ENCODE measurements at places on chromosomes 3 and 15.

DNA sequence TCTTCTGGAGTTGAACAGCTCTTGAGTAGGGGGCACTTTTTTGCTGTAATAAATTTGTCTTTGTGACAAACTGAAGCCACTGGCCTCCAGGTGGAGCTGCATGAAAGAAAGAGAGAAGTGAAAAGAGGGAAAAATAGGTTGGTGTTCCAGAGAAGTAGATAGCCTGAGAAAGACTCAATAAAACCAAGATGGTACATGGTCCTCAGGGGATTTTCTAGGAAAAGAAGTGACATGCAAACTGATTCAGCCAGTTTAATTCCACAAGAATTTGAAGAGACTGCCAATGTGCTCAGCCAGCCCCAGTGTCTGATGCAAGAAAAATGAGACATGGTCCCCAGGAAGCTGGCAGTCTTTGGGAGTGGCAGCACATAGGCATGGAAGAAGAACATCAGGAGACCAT lies 152.7 kb downstream of the CD47 start:
- DNase-seq, result peak; percentile 4

GRCh38 chr3:60133269-60134162 lies 1083.7 kb upstream of the CFAP20DC start:
- DNase-seq, result no peak

DNA sequence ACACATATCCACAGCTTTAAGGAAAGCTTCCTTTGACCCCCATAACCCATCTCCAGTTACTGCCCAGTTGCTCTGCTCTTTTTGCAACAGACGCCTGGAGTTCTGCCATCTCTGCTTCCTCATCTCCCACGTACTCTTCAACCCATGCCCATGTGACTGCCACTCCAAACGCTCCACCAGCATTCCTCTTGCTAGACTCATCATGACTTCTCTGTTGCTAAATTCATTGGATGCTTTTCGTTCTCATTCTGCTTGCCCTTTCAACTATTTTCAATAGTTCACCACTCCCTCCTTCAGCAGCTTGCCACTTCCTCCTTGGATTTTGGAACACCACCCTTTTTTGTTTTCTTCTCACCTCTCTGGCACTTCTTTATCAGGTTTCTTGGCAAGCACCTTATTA lies 2.7 kb upstream of the KNSTRN start:
- no peak for DNase-seq

DNA sequence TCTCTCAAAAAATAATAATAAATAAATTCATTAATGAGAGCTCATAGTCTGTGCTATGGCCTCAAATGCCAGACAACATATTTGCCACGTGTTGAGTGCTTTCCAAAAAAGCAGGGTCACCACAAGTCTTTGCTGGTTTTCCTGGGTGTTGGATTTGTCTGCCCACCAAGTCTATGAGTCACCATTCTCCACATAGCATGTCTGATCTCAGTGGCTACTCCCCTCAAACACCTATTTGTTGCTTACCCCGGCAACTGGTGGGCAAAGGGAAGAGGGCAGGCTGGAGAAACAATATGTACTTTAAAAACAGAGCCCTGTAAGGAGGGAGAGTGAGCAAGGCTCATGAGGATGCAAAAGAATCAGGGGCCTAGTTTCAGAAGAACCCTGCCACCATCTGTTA lies 120.0 kb upstream of the ARRDC4 start:
- no peak for DNase-seq

- no peak for DNase-seq
Observed at GRCh38 chr15:62109982-62110851, 43.4 kb downstream of the C2CD4A start.

GRCh38 chr15:77607111-77607893 lies 25.4 kb downstream of the LINGO1 start:
- no peak for DNase-seq

DNA sequence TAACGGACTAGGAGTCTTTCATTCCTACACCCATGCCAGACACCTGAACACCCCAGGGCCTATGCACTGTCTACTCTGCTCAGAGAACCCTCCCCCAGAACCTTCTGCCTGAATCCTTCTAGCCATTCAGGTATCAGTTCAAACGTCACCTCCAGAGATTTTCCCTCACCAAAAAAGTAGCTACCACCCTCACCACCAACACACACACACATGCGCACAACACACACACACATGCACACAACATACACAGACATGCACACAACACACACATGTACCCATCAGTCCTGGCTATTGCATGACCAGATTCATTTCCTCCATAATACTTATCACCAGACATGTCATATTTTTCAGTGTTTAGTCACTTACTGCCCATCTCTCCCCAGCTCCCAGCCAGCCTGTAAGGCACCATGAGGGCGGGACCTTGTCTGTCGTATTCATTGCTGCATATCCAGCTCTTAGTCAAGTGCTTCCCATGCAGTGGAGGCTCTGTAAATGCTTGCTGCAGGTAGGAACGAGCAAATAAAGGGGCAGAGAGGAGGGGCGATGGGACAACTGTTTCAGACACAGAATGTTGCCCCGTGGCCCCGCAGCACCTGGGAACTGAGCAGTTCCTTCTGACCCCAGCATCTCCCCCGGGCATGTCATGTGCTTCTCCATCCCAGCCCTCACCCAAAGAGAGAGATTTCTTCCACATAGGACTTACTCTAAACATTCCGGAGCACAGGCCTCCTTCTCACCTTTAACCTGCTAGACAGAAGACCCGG lies 29.2 kb downstream of the XXYLT1 start:
- DNase-seq, result no peak

GRCh38 chr3:25452192-25452591 lies 24.1 kb downstream of the RARB start:
- DNase-seq, result no peak

GRCh38 chr3:11914651-11915050 lies 68.0 kb upstream of the TAMM41 start:
- DNase-seq, result no peak

GRCh38 chr15:61034678-61035291 lies 194.3 kb downstream of the RORA start:
- no peak for DNase-seq

- no peak for DNase-seq
Observed at GRCh38 chr3:70742081-70742480, 429.6 kb upstream of the MDFIC2 start.

- DNase-seq, result no peak
Observed at GRCh38 chr3:57852896-57853295, 96.8 kb downstream of the SLMAP start.

DNA sequence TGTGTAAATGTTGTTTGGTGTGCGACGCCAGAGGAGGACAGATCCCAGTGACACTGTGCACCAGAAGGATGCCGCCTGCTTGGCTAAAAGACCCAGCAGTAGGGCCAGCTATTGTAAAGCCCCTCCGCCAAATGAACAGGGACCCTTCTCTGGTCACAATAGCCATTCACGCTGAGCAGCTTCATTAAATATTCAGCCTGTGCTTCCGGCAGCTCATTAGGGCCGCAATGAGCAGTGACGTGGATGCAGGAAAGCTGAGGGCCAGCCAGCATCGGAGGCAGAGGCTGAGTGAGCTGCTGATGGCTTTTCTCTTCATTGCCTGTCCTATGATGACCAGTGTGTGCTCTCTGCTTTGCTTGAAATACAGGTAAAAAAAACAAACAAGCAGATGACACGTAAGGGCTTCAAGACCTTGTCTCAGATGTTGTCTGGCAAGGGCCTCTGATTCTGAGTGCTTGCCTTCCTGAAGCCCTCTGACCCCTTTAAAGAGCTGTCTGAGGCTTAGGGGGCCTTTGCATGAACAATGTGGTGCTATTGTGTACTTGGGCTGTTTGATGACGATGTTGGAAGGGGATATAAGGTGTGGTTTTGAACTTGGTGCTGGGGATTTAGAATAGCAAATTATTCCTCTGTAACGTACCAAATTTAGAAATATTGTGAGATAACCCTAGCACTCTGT lies 130.4 kb downstream of the FEZF2 start:
- DNase-seq, result no peak

DNA sequence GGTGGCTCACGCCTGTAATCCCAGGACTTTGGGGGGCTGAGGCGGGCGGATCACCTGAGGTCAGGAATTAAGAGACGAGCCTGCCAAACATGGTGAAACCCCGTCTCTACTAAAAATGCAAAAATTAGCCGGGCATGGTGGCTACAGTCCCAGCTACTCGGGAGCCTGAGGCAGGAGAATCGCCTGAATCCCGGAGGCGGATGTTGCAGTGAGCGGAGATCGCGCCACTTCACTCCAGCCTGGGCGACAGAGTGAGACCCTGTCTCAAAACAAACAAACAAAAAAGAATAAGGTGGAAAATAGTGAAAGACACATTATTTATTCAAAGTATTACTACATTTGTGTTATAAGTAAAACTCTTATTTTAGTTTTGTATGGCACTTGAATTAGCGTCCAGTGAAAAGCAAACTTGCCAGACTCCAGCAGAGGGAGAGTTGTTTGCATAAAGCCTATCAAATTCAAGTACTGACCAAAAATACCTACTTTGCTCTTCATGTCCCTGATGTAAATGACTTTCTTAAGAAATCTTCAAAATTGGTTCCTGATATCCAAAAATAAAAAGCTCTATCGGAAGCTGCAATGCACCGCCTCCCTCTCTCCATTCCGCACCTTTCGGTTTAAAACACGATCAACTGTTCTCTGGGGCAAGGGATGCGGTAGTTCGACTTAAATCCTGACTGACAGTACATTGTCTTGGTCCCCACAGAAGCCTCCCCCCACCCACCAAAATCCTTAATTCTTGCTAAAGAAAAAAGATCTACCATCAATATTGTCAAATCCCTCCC lies 1.2 kb downstream of the TRPM7 start:
- no peak for DNase-seq

DNA sequence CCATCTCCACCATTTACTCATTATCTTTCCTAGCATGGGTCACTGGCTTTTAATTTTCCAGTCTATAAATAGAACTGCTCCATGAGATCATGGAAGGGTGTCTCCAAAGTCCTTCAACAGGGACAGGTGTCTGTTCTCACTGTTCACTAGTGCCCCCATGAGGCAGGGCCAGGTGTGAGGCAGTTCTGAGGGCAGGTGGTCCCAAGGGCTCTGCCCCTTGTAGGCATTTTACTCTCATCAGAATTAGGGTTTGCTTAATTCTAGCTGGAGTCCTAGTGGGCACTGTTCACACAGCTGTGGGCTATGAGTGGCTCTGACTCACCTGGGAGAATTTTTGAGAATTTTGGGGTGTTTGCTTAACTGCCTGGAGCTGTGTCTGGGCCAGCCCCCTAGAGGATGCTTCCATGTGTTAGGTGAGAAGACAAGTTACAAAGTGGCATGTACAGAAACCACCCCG lies 248.0 kb upstream of the LYSMD4 start:
- no peak for DNase-seq

DNA sequence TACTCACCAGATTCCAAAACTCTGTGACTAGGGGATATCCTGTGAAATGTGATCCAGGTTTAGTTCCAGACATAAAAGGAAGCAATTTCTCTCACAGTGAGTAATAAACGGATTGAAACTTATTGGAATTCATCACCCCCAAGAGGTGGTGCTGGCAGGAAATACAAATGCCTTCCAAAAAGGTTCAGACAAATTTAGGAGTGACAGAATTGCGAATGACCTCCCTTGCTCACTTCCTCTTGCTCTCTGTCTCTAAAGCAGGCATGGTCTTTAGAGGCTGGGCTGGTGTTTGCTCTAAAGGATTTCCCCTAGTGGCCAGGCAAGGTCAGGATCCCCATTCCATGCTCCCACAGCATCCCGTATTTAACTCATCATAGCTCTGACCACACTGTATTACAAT lies 449.4 kb upstream of the PPP2R3A start:
- no peak for DNase-seq

DNA sequence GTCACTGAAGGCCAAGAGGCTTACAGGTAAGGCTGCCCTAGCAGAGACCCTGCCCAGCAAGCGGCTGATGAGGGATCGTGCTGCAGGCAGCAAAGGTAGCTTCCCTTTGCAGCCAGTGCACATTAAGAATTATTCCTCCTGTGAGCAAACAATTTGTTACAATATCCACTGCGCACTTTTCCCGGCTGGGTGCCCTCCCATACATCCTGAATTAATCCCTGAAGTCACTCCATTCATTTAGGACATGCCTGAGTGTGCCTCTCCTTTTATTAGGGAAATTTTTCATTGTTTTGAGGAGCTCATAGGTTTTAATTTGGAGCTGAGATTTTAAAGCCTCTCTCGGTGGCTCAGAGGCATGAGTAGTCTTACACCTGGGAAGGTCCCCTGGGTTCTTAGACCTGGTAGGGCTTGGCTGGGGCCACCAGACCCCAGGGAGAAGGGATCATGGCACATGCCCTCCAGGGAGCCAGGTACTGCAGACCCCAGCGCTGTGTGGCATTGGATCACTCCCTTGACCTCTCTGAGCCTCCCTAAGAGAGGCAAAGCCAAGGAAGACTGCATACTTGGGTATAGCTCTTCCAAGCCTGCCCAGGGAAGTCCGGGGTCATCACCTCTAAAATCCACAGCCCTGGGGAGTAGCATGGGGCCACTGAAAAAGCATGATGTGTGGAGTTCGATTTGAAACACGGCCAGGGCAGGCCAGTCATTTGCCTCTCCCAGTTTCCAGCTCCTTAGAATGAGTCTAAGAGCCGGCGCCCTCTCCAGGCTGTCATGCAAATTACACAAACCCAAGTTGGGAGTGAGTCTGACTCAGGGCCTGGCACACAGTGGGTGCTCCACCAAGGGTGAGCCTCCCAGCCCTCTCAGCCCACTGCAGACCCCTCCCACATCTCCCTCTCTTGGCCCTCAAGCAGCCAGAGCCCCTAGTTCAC lies 151.9 kb upstream of the LINGO1 start:
- DNase-seq, result no peak

DNA sequence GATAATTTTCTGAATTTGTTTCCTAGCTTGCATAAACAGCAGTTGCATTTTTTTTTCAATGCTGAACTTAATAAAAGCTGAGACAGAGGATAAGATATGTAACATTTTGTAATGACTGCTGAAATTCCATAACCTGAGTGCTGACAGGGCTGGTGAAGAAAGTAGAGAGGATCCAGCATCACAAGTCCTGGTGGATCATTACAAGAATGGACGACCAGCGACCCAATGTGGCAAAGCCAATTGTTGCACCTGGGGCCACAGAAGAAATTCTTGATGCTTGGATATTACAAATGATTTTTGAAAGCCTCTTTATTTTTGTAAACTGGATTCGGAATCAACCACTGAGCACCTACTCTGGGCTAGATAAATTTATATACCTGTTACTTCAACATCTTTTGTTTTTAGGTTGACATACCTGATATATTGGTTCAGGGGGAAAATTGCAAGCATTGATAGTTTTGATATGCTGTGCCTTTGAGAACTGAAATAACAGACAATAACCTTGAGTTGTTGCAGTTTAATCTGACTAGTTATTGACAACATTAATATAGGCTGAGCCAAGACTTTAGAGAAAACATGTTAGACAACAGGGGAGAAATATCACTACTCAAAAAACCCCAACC lies 3.9 kb upstream of the ACTL6A start:
- peak; percentile 35 for DNase-seq
